ENCODE measurements at places on chromosomes 6 and 20.
A peak's percentile ranks its signal among the peaks of the same experiment; 100 is the strongest.

GRCh38 chr6:167580619-167580911 lies 246.1 kb upstream of the AFDN start:
- DNase-seq, result no peak

DNA sequence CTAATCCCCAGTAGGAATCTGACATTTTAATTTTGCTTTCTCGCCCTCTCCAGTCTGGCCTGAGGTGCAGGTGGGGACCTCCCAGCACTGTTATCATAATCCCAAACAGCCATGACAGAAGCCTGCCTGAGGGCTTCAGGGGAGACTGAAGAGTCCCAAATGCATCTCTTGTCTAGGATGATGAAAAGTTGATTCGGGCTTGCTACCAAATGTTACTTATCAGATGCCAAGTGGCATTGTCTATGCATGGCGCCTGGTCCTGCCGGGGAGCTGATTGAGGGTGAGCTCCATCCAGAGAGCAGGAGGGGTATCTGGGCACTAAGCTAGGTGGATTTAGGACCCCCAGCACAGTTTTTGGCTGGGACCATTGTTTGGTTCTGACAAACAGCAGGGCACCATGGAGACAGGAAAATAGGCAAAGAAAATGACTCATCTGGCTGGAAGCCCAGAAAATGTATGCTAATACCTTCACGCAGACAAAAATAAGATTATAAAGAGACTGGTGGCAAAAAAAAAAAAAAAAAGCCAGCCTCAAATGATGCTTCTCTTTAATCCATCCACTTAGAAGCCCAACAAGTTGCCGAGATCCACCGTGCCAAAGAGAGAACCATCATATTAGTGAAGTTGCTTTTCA lies 513.7 kb upstream of the SULF2 start:
- DNase-seq, result peak; percentile 90

GRCh38 chr20:51960047-51960675 lies 157.8 kb upstream of the SALL4 start:
- DNase-seq, result no peak

GRCh38 chr6:12232339-12232738 lies 57.8 kb upstream of the EDN1 start:
- no peak for DNase-seq

- DNase-seq, result no peak
Observed at GRCh38 chr6:149277621-149278020, 39.9 kb upstream of the TAB2 start.

DNA sequence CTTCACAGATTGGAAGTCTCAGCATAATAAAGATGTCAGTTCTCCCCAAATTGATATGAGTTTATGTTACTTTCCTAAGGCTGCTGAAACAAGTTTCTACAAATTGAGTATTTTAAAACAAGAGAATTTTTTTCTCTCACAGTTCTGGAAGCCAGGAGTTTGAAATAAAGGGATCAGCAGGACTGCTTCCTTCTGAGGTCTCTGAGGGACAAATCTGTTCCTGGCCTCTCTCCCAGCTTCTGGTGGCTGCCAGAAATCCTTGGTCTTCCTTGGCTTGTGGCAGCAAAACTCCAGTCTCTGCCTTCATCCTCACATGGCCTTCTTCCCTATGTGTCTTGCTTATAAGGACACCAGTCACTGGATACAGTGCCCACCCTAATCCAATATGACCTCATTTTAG lies 136.1 kb downstream of the TFAP2A start:
- DNase-seq, result no peak

- peak; percentile 82 for DNase-seq
Observed at GRCh38 chr6:24858177-24858653, 59.5 kb upstream of the ARMH2 start.

- DNase-seq, result peak; percentile 42
Observed at GRCh38 chr20:46406986-46407670, 713 bp upstream of the ELMO2 start.

DNA sequence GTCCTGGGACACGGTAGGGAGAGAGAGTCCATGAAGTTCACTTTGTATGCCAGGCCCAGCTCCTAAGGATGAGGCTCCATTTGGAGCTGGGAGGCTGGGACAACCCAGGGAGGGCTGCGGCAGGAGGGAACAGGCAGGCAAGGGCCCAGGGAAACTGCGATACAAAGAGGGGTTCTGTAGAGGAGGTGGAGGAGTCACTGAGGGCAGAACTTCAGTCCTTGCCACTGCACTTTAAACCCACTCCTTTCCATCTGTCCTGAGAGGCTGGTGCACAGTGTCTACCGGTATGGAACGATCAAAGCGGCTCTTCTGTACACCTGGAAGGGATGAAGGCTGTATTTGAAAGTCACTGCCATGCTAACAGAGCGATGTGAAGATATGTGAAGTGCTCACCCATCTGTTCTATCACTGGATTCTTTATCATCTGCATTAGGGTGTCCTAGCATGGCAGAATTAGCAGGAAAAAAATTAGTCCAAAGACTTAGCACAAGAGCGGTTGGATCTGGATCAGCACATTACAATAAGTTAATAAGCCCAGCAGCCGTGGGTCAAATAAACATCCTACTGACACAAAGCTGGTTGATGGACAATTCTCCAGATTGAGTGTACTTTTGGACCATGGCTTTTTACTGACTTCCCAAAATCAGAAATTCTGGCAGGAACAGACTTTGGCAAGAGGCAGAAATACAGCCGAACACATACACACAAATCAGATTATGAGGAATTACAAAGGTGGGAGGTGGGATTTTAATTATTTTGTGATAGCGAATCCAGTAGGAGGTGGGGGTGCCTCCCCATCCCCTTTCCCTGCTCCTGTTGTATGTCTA lies 20.9 kb upstream of the ZFAND3 start:
- DNase-seq, result no peak

GRCh38 chr6:55016261-55016660 lies 158.1 kb upstream of the HCRTR2 start:
- no peak for DNase-seq

GRCh38 chr6:169529931-169530751 lies 171.7 kb downstream of the WDR27 start:
- no peak for DNase-seq

- DNase-seq, result no peak
Observed at GRCh38 chr6:118537574-118537973, 10.5 kb upstream of the PLN start.

DNA sequence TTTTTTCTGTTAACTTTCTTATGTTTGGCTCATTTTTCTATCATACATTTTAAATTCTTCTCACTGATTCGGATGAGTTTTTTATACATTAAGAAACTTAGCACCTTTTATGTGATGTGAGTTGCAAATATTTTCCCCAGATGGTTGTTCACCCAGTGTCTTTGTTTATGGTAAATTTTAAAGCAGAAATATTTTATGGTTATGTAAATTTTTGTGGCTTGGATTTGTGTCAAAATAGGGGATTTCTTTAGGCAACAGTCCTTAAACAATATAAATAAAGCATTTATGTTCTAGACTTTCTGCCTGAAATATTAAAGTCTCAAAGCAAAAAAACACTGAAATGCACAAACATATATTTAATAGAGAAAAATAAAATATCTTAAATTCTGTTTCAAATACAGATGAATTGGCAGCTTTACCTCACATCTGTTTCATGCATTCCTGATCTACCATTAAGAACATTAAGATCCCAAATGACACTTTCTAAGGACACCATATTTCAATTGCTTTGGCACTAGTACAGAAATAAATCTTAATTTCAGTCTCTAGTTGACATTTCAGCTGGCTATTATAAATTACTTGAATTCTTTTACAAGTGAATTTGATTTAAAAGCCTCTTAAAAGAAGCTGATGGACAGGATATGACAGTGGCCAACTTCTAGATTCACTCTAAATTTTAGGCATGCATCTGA lies 646.6 kb downstream of the HACE1 start:
- no peak for DNase-seq

GRCh38 chr6:17233531-17233930 lies 47.6 kb upstream of the RBM24 start:
- DNase-seq, result peak; percentile 67

- DNase-seq, result peak; percentile 71
Observed at GRCh38 chr6:21869085-21869771, 275.7 kb downstream of the SOX4 start.

- no peak for DNase-seq
Observed at GRCh38 chr20:59019217-59019616, at the start of gene TUBB1. TSS of gene TUBB1 (plus strand) at chr20:59019429. CDS start at chr20:59019523, 94 bp downstream.

- no peak for DNase-seq
Observed at GRCh38 chr6:145498425-145498824, 236.9 kb downstream of the EPM2A start.

- no peak for DNase-seq
Observed at GRCh38 chr20:10472871-10473270, 37.8 kb downstream of the SLX4IP start.

DNA sequence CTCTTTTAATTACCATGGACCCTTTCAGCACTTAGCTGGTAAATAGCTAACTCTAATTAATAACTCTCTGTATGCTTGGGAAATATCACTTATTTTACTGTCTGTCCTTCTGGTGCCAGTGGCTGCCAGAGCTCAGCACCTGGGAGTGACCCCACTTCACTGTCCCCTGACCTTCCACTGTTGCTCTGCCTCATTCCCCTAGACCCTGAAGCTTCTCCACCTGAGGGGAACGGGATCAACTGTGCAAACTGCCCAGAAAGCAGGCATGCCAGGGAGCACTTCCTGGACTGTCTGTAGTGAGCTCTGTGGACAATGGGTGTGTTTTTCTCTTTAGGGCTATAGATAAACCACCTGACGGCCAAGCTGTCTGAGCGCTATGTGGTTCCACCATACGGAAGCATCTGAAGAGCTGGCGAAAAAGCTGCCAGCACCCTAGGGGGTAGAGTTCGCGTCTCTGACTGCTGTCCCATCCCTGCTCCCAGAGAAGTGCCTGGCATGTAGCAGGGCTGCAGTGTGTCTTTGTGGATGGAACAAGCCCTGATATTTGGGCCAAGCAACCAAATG lies 106.3 kb upstream of the FOXA2 start:
- no peak for DNase-seq
